ENCODE measurements at places on chromosomes 1 and 21.

DNA sequence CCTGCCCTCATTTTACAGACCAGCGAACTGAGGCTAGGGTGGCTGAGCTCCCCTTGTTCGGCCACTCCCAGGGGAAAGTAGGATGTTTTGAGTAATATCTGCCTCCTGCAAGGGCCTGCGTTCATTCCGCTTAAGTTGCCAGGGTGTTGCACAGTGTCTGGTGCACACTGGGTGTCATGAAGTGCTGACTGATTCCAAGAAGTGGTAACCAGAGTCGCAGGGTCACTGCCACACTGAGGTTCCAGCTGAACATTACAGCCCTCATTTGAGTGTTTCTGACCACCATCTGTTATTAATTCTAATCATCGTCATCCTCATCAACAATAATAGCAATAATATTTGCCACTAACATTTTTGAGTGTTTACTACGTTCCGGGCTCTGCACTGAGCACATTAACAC is 250.6 kb downstream of the KAZN start:
- DNase-seq, result no peak

DNA sequence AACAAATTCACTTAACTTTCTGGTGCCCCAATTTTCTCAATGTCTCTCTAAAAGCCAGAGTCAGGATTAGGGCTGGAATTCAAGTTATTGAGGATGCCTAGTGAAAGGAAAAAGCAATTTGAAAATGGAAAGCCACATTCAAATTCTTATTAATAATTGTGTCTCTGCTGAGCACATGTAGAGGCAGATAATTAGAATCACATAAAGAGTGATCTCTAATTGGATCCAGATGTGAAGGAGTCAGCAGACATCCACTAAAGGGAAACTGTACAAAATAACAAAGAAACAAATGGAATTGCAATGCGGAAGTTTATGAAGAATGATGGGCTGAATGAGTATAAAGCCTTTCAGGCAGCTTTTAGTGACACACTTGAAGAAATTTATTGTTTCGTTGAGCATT is 482.6 kb downstream of the TTLL7 start:
- no peak for DNase-seq

DNA sequence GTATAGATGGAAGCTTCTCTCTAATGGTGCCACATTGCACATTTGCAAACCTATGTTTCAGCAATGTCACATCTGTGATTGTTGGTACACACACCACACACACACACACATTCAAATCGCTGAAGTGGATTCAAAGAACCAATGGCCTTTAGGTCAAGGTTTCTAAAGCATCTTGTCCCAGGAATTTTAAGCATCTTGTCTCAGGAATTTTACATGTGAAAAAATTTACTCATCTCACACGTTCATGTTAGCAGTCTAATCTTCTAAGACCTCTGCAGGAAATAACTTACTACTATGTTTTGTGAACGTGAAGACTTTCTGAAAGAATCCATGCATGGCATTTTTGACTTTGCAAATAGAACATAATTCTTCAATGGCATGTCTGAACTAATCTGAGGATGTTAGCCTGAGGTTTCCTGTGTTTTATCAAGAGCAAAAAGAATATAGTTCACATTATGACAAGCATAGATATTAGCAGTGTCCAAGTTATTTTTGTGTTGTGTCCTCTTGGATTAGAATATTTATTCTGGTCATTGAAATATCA is 125.1 kb downstream of the CYYR1 start:
- DNase-seq, result no peak

GRCh38 chr1:63322114-63322943 is at the start of gene FOXD3:
FOXD3 (plus strand) TSS chr1:63322567; CDS start chr1:63323059, 492 bp downstream.
- no peak for DNase-seq

- DNase-seq, result no peak
Measured at GRCh38 chr1:201570181-201570885, 31.4 kb downstream of the NAV1 start.

DNA sequence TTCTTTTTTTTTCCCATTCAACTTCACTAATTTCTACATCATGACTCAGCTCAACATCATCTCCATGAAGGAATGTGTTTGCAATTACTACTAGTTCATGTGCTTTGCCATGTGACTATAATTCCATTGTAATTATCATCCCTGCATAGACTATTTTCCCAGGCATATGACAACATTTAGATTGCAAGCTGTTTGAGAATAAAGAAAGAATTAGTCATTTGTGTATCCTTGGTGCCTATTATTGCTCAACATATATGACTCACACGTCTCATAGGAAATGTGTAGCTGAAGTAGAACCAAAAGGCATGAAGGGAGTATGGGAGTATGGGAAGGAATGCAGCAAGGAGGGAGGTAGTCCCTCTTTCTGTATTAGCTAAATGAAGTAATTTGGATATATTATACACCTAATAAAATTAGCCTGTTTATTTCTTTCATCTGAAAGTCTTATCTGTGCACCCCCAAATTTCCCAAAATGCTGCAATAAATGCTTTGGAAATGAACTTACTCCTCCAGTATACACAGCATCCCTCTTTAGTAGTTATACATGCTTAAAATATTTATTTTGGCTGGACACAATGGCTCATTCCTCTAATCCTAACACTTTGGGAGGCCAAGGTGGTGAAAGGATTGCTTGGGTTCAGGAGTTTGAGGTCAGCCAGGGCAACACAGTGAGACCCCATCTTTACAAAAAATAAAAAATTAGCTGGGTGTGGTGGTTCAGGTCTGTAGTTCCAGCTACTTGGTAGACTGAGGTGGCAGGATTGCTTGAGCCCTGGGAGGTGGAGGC is 316.9 kb upstream of the ADGRL4 start:
- no peak for DNase-seq

- no peak for DNase-seq
Measured at GRCh38 chr1:229128066-229128608, 142.8 kb upstream of the RAB4A start.

GRCh38 chr1:207886227-207886626 is 24.7 kb downstream of the CD34 start:
- no peak for DNase-seq

DNA sequence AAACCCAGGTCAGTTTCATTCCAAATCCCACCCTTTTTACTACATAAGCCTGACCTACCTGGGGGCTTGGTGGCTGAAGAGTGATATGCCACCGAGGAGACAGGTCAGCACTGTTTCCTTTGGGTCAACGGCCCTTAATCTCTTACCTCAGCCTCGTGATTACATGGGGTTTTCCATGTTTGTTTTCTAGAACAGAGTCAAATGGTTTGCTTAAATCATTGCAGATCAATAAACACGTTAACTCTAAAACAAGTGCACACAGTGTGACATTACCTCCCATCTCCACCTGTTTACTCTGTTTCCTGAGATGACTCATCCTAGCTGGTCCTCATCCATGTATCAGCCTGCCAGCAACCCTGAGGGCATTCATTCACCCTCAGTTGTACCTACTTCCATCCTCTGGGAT is 40.8 kb upstream of the TP53BP2 start:
- no peak for DNase-seq

DNA sequence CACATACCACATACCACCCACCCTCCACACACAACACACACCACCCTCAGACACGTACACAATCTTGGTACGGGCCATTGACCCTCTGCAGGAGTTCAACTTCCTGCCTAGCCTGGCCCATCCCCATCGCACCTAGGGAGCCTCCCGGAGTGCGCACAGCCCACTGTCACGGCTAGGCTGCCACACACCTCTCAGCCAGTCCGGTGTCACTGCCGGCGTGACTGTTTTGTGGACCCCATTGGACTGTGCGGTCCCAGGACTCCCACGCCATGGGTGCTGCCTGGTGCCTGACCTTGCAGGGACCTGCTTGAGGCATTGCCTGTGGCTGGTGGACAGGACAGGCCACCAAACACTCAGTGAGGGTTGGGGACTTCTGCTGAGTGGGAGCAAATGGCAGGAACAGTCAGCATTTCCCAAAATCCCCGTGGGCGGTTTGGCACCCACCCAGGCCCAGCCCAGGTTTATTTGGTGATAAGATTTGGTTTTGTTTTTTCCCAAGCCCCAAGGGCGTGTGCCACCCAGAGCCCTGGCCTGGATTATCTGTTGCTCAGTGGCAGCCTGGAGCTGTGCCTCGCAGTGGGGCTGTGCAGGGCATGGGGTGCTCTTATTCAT is 27.7 kb downstream of the RAB7B start:
- DNase-seq, result no peak

GRCh38 chr21:41112740-41113692 is 54.9 kb upstream of the BACE2 start:
- DNase-seq, result no peak

DNA sequence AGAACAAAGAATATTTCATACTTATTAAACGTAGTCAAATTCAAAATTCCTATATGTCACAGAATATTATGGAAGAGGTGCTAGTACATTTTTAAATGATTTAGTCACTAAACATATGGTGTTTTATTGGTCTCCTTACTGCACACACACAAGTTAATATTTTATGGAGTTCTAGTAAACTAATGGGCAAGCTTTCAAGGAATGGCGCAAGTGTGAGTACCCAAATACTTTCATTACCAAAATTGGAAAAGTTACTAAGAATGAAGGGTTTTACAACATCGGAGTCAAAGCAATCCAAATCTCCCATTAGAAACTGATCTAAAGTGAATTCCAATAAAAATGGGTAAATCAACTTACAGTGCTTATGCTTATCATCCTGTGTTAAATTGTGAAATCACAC is 921.9 kb downstream of the ADGRL2 start:
- no peak for DNase-seq

DNA sequence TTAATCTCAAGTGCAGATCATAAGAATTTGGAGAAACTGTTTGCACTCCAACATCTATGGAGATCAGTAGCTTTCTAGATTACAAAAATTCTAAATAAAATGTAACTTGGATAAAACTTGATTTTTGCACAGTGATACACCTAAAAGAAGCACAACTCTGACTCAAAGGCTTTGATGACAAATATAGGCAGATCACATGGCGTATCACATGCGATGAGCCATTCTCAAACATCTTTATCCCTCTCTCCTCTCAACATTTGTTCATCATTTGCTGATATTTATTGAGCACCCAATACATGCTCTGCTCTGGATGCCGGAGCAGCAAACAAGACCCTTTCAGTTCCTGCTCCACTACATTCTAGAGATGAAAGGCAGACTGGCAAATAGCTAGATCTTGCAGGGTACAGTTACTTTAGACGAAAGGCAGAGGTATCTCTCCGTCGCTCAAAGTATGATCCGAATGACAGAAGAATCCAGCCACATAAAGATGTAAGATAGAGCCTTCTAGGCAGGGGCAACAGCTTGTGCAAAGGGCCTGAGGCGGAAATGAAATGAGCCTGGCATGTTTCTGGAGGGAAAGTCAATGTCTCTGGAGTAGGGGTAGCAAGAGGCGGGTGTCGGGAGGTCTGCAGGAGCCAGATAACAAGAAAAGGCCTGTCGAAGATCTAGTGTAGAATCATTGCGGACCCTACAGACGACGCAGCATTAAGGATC is 145.8 kb upstream of the ERRFI1 start:
- DNase-seq, result no peak

GRCh38 chr1:233647636-233648035 is 33.7 kb downstream of the KCNK1 start:
- DNase-seq, result no peak

GRCh38 chr1:63408331-63408730 is 40.9 kb downstream of the ALG6 start:
- no peak for DNase-seq

- DNase-seq, result no peak
Measured at GRCh38 chr1:21077085-21077484, 99.6 kb downstream of the EIF4G3 start.

DNA sequence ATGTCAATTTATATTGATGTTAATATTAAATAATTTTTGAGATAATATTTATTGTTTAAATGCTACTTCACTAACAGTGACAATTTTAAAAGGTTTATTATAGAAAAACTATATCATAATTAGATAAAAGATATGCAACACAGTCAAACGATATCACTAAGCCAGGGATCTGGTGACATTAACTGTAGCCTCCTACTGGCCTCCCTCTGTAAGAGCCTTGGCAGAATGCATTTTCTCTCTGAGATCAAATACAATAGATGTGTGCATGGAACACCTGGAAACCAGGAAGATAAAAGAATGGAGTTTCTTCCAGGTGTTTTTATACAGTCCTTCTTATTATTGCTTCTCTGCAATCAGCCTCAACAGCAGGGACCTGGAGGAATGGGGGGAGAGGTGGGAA is 1762.1 kb downstream of the BRINP3 start:
- DNase-seq, result no peak

GRCh38 chr1:246416261-246416660 is 90.8 kb downstream of the SMYD3 start:
- no peak for DNase-seq

DNA sequence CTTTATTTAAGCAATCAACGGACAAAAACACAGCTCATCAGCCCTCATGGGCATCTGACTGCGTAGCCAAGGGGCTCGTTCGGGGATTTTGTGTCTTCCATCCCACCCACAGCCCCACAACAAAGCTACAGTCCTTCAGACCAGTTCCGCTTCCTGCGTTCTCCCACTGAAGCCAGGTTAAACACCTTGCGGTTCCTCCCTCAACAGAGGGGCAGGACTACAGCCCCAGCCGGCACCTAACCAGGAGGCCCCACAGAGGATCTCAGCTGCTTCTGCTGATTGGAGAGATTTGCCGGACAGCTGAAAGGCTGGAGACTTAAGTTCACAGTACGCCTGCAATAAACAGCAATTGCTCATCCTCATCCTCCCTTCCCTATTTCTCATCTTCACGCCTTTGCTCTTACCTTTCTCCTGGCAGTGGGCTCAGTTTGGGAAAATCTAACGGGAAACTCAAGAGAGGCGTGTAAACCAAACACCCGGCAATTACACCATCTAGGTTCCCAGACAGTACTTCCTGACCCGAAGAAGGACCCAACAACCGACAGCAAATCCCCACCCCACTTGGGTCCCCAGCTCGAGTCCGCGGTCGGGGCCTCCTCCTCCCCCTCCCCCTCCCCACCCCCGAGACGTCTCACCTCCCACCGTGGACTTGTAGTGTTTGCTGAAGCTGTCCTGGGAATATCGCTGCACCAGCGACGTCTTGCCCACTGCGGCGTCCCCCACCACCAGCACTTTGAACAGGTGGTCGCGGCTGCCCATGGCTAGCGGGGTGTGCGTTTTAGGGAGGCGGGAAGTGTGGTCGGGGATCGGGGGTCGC is 876 bp downstream of the RAB29 start:
- peak; percentile 34 for DNase-seq

GRCh38 chr1:21069549-21069948 is 107.1 kb downstream of the EIF4G3 start:
- DNase-seq, result no peak

GRCh38 chr1:233328142-233328921 is 808 bp downstream of the MAP3K21 start:
- DNase-seq, result peak; percentile 2

DNA sequence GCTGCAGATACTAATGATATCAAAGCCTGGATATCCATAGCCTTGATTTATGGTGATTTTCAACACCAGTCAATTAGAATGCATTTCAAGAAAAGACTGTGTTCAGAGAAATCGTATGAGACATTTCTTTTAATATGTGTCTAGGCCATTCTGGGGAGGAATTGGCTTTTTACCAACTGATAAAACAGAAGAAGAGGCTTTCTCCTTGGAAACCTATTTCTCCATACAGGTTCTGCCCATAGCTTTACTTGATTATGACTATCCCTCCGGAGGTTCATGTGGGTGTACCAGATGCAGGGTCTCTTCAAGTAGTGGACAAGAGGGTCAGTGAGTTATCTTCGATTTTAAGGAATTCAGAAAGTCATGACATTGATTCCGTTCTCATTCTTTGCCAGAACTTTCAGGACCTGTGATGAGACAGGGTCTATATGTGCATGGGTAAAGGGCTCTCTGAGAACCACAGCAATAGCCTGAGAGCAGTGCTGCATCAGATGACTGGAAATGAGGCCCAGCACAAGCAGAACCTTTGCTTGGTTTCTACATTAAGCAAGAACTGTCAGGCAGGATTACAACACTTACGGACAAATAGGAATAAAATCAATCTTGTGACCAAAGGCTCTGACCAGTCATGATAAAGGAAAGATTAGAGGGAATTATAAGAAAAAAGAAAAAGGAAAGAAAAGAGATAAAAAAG is 263.7 kb upstream of the SGIP1 start:
- DNase-seq, result no peak

Data from CD4-positive, alpha-beta T cell treated with Interleukin-15 for 4 hours (primary cell).